Inflammatory macrophage (primary cell): ENCODE measurements at places on chromosomes 11 and 22.

- DNase-seq, result no peak
Observed at GRCh38 chr11:71338801-71339395, 86.5 kb upstream of the SHANK2 start.

DNA sequence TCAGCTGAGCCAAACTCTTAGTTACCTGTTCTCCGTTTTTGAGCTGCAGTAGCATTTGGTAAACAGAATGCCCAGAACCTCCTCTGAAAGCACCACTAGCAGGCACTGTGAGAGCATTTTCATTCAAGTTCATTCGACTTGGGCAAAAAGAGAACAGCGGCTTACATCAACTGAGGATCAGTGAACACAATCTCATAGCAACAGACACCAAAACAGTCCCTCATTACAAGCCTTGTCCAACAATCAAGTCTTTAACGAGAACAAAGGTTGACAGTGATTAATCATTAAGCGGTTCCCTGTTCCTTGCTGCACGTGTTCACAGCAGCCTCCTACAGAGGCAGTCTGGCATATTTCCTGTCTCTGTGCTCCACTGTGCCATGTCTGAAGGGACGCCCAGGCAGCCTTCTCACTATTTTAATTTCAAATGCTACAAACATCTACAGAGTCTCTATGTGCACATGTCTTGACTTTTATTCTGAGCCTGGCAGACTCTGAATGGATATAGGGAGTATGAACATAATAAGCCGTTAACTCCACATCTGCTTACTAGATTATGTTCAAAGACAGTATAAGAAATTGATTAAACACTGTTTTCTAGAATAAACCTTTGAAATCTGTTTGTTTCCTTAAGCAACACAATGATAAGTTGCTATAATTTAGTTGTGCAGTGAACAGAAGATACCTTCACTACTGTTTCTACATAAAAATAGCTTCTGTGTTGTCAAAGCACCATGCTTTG is 88.3 kb upstream of the MTMR2 start:
- DNase-seq, result peak; percentile 84

DNA sequence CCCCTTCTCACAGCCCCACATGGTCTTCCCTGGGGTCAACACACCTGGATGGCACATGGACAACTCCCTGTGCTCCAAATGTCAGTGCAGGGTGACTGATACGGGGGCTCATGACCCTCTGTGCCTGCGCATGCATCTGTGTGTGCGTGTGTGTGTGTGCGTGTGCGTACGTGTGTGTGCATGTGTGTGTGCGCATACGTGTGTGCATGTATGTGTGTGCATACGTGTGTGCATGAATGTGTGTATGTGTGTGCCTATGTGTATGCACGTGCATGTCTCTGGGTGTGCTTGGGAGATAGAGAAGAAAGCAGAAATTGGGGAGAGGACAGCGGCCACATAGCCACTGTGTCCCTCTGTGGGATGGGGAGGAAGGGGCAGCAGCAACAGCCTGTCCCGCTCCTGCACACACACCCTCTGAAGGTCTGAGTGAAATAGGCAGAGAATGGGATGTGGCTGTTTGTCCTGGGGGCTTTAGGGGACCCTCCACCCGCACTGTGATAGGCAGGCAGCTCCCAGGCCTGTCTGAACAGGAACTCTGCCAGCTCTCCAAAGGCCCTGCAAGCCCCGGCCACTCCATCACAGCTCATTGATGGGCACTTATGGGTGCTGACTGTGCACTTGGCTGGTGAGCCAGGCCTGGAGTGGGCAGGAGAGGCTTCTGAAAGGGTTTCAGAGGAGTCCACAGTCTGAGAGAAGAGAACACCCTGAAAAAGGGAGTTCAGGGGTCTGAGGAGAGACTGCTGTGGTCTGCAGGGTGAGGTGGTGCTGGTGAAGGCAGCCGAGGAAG is 28.7 kb upstream of the PICK1 start:
- no peak for DNase-seq

- no peak for DNase-seq
Observed at GRCh38 chr11:72776844-72777754, 16.7 kb downstream of the STARD10 start.

DNA sequence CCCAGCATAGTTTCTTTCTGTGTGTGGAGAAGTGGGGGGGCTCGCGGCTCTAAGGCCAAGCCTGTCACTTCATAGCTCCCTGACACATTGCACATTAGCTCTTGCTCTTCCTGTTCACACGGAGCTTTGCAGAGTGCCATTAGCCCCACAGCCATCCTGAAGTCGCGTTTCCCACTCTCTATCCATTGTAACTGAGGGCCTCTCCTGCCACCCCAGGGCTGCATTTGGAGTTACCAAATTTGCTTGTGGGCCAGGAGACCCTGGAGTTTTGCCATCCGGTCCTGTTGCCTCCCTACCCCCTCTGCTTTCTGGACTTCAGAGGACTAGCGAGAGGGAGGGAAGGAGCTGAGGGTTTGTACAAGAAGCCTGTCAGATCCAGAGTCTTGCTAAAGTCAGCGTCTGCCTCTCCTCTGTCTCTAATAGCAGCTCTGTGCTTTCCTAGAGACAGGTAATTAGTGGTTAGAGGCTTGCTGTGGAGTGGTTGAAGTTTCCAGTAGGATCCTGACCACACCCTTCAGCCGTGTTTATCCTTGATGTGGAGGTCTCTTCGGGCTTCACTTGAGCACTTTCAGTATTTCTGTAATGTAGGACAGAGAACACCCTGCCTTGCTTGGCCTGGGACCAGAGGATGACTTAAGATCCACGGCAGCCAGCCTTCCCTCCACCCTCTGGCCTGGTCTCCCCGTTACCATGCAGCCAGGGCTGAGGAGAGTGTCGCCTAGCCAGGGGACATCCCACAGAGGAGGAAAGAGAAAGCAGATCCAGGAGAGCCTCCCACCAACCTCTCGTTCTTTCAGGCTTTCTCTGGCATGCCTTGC is 14.1 kb downstream of the DCPS start:
- no peak for DNase-seq

DNA sequence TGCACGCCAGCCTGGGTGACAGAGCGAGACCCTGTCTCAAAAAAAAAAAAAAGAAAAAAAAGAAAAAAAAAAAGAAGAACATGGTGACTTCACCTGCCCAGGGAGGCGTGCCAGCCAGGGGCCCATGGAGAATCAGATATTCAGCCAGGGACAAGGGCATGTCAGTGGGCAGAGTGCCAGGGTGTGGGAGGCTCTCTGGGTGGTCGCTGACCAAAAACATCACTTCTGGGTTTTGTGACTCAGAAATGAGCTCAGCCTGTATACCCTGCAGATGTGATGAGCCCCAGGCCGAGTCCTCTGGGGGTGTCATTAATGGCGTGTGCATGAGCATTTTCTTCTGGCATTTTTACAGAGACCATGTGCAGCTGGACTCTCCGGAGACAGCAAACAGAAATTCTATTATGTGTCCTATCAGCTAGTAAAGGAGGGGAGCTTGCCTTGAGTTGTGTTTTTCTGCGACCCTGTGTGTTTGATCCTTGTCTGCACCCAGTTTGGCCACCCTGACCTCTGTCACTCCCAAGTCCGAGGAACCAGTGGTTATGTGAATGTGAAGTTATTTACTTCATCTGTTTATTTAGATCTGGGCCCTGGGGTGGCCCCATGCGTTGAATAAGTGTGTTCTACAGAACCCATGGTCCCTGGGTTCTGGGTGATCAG is 53.6 kb downstream of the BCR start:
- no peak for DNase-seq

GRCh38 chr11:91997226-91997625 is 227.4 kb upstream of the FAT3 start:
- no peak for DNase-seq

DNA sequence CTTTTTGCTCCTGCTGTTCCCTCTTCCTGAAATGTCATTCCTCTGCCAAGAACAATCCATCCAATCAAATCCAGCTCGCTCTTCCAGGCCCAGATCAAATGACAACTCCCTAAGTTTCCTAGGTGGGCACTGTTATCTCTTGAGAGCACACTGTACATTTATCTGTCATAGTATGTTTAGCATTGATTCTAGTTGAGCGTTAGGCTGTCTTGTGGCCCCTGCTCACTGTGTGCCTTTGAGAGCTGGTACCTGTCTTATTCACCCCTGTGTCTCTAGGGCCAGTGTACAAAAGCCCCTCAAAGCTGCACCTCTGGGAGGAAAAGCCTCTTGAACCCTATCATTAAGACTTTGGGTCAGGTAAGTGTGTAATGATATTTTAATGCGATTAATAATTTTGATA is 7.1 kb upstream of the LMO2 start:
- no peak for DNase-seq

DNA sequence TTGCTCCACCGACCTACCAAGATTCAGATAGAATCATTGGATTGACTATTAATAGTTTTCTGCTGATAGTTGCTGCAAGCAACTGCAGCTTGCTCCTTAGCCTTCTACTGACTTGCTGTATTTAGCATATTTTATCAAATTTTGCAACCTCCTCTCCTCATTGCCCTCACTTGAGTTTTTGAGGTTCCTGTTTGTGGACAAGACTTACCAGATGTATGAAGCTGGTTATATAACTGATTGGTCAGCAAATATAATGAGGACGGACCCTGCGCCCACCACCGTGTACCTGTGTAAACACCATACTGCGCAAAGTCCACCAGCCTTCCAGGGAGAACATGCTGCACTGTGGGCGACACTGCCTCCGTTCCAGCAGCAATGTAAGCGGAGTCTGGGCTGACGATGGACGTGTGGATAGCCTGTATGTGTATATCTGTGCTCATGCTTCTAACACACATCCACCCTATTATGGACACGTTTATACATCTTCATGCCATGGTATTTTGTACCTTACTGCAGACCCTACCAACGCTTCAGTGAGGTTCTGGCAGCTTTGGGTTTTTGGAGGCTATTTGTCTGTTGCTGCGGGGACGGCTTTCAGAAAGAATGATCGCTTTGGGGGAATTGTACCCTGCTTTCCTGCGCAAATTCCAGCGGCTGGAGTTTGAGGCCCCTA is 1.5 kb upstream of the USP18 start:
- peak; percentile 27 for DNase-seq

GRCh38 chr11:73291196-73291595 is 16.9 kb upstream of the ARHGEF17 start:
- no peak for DNase-seq

DNA sequence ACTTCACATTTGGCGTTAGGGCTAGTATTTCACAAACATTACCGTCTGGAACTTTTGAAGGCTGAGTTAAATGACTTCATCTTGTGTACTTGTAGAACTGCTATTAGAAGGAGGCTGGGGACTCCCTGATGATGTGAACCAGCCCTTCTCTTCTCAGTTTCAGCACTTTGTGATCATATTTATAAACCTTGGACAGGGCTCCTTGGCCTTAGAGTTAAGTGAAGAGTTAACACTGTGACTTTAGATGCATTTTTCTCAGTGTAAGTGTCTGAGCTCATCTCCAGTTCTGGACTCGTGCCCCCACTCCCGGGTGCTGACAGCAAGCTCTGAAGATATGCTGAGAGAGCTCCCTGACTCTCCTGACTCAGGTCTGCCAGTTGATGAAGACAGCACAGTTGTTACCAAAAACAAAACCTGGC is 8.4 kb downstream of the MIAT start:
- no peak for DNase-seq

- DNase-seq, result no peak
Observed at GRCh38 chr11:1803246-1803645, 31.5 kb upstream of the SYT8 start.

DNA sequence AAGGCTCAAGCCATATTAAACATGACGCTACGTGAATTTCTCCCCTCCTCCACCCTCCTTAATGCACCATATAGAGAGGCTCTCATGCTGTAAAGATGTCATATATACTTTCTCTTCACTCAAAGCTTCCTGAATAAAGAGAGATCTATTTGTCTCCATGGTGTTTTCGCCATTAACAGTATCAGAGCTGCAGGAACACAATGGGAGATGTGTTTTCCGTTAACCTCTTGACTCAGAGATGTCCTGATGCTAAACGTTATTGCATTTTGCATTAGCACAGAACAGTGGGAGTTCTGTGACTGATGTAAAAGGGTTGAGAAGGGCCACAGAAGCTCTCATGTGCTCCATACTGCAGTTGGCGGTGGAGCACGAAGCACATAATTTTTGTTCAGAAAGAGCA is 25.7 kb upstream of the BLID start:
- no peak for DNase-seq

- DNase-seq, result no peak
Observed at GRCh38 chr11:19890308-19890707, 177.7 kb downstream of the NAV2 start.

GRCh38 chr11:116199182-116199581 is 573.6 kb downstream of the BUD13 start:
- DNase-seq, result no peak

GRCh38 chr11:115085461-115086210 is 407.3 kb downstream of the NXPE2 start:
- DNase-seq, result no peak

DNA sequence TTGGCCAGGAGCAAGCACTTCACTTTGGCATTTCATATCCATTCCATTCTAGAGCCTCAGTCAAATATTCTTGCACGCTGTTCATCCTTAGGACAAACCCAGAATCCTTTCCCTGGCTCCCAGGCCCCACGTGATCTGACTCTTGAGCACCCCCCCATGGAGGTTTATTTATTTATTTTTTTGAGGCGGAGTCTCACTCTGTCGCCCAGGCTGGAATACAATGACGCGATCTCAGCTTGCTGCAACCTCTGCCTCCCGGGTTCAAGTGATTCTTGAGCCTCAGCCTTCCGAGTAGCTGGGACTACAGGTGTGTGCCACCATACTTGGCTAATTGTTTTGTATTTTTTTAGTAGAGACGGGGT is 12.7 kb upstream of the TSGA10IP start:
- no peak for DNase-seq

GRCh38 chr11:83255366-83255765 is 30.8 kb downstream of the CCDC90B start:
- DNase-seq, result no peak

DNA sequence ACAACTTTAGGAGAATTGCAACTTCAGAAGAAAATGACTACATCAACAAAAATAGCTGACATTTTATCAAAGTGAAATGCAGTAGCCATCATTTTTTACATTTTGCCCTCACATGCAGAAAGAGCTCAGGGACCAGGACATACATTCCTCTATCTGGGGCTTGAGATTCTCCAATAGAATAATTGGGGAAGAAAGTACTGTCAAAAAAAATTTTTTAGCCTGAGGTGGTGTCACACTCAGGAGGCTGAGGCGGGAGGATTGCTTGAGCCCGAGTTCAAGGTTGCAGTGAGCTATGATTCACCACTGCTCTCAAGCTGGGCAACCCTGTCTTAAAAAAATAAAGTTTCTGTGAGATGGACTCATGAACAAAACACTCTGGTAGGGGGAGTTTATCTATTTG is 32.2 kb upstream of the DEPDC7 start:
- DNase-seq, result no peak

DNA sequence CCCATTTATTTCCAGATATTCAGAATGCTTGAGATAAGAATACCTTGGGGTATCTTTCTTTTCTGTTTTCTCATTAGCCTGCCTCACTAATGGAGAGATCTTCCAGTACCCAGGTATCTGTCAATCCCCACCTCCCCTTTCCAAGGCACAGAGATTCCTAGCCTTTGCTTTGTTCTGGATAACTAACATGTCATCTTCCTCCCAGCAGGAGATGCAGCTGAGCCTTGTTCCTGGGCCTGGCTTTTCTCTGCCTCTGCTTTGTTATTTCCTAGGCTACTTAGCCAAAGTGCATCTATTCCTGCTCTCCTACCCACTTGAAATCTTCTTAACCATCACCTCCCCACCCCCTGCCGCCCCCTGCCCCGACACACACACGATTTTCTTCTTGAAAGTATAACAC is 297.1 kb downstream of the NELL1 start:
- no peak for DNase-seq

- no peak for DNase-seq
Observed at GRCh38 chr22:22605074-22605404, 39.4 kb upstream of the GGTLC2 start.
